ENCODE measurements at places on chromosomes 3 and 15. TPM values are rescaled to one million over a fixed set of nuclear protein-coding genes. Genes with fewer than 3 reads are reported as not detected.

DNA sequence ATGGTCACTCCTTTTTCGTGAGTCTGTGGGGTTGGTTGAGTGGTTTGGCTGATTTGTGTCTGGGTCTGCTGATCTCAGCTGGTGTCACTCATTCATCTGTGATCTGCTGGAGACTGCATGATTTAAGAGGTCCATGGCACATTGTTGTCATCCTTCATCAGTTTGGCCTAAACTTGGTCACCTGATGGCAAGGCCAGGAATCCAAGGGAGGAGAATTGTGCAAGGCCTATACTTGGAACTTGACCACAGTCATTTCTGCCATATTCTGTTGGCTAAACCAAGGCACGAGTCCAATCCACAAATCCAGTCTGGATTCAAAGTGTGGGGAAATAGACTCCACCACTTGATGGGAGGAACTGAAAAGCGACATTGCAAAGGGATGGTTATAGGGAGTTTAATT, 67.6 kb downstream of the CMTM8 start:
- no peak for DNase-seq

DNA sequence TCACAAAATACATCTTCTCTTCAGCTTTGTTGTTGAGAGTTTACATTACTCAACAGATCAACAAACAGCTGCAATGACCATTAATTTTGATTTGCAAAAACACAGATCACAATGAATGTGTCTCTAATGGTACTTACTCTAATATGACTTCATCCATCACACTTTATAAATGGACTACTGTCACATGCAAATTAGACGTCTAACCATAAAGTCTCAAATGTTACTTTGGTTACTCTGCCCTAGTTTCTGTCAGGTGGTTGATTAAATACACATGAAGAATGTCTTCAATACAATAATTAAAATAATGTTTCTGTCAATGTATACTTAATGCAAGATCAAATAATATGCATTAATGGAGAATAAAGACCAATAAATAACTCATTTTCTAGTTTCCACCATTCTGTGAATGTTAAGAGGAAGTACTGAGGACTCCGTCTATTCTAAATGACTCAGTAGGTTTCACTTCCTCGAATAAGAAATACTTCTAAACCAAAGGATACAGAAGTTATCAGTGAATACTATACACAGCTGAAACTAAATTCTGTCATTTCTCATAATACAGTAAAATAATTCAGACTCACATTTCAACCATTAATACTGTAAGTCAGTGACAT, 145.8 kb downstream of the CBLB start:
- DNase-seq: no peak

GRCh38 chr3:152910211-152910610, 75.3 kb downstream of the P2RY1 start:
- DNase-seq: no peak

GRCh38 chr3:68924897-68925296, 7.5 kb downstream of the TAFA4 start:
- no peak for DNase-seq

DNA sequence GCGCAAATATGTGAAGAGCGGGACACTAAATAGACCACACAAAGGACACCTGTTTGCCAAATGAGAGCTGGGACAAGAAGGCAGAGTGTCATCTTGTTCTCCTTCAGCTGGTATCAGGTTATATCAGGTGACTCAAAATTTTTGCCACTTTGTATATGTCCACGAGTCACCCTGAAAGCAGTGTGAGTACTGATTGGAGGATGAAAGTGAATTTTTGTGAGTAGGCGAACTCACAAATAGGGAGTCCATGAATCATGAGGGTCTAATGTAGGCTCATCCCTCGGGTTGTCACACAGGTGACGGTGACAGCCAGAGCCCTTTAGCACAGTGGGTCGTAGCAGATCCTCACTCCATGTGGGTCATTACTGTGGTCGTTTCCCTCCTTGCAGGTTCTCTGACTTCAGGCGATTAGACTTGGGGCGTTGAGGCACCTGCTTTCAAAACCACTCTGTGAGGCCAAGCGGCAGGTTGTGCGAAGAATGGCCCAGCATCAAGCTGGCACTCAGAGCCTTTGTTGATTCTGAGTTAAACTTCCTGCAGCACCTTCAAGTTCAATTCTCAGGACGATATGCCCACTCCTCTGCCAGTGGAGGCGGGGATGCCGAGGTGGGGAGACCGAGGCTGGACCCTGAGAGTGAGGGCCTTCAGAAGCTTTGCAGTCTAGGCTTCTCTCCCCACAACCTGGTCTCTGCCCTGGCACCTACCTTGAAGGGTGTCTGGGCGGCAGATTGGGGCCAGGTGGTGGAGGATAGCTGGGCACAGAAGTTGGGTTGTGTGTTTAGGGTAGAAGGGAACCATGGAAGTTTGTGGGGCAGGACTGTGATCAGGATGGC, 173.8 kb downstream of the SMAD6 start:
- DNase-seq: no peak

DNA sequence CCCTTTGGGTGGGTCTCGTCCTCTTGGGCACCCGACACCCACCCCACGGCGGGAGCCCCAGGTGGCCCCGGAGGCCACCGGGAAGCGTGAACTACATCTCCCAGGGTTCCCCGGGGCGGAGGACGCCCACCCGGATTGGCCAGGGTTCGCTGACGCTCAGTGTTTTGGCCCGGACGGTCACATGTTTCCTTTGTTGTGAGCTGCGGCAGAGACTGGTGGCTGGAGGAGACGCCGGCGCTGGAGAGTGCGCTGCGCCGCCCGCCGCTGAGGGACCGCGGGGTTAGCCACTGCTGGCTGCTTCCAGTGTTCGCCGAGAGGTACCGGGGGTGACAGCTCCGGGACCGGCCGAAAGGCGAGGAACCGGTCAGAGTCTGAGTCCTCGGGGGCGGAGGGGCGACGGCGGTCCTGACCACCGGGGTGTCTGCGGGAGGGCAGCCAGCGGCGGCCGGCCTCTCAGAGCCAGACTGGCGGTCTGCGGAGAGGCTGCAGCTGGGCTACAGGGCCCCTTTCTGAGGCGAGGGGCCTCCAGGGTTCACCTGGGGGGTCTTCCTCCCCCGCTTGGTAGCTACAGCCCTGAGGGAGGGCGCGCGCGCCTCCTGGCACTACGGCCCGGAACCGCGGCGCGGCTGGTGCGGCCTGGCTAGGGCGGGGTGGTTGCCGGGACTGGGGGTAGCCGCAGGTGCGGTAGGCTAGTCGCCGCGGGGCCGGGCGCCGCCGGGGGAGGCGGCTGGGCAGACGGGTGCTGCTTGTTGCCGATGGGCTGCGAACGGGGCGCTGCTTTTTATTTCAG, at the start of gene KLHL24:
Gene KLHL24 (plus strand): TSS at position 193 of the 790 bp plus-strand sequence. CDS start 14,734 bp downstream, outside the sequence.
- peak; percentile 54 for DNase-seq

GRCh38 chr3:134667406-134667805, 16.6 kb upstream of the KY start:
- no peak for DNase-seq

DNA sequence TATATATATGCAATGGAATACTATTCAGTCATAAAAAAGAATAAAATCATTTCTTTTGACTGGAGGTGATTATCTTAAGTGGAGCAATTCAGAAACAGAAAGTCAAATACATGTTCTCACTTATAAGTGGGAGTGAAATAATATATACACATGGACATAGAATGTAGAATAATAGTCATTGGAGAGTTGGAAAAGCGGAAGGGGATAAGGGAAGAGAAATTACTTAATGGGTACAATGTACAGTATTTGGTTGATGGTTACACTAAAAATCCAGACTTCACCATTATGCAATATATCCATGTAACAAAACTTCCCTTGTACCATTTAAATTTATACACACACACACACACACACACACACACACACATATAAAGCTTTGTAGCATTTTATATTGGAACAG, 84.3 kb downstream of the RAP2B start:
- no peak for DNase-seq

- no peak for DNase-seq
Measured at GRCh38 chr3:189714991-189715961, 84.1 kb downstream of the TP63 start.

- no peak for DNase-seq
Measured at GRCh38 chr3:190249414-190249813, 72.8 kb downstream of the CLDN1 start.

DNA sequence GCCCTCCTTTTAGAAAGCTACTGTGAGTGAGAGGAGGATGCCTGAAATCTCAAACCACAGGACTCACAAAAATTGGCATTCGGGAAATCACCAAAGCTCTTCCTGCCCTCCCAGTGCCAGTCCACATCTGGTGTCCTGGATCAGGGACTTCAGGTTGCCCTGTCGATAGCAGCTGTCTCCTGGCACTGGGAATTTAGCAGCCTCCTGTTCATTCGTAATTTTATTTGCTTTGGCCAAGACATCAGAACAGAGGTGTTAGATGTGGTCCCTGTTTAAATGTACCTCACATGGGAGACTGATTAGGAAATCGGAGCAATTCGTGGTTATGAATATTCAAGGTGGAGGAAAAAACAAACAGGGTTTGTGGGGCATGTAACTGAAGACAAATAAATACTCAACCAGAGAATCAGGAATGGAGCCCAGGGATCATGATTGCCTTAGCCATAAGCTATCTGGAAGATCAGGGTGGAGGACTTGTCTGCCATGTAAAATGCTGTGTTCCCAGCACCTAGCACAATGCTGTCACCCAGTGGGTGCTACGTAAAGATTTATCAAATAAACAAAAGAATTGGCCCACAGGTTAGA, 265.2 kb upstream of the PROK2 start:
- no peak for DNase-seq

DNA sequence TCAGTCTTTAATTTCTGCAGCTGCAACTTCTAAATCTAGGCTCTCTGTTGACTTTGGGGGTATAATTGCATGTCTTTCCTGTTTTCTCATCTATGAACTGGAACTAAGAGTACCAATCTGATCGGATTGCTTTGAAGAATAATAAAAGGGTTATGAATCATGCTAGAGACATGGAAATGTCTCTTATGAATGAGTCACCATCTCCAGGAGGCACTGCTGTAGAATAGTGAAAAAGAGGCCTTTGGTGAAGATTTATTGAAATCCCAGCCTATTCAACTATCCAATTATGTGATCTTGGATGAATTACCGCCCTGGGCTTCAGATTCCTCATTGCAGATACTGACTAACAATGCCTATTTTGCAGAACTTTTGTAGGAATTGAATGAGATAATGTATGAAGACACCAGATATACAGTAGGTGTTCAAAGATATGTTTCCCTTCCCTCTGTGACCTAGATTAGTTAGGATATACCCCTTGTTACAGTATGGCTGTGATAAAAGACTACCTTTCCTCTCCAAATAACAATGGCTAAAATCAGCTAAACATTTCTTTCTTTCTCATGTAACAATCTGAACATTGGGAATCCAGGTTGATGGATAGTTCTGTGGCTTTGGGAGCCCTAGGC, 11.5 kb upstream of the CMTM8 start:
- no peak for DNase-seq

DNA sequence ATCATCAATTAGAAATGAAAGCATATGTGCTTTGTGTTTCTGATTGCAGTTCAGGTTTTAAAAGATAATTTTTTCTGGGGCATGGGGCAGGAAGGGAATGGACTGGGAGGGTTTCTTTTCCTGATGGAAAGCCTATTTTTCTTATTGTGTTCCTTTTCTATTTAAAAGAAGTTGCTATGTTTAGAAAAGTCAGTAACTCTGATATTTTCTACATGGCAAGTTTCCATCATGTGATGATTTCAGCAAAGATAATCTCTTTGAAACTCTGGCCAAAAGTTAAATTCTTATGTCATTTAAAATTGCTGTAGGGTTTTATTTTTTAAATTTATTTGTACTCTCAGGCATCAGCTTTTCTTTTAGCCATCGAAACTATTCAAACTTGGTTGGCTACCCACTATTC, 601.2 kb downstream of the FOXP1 start:
- peak; percentile 31 for DNase-seq

DNA sequence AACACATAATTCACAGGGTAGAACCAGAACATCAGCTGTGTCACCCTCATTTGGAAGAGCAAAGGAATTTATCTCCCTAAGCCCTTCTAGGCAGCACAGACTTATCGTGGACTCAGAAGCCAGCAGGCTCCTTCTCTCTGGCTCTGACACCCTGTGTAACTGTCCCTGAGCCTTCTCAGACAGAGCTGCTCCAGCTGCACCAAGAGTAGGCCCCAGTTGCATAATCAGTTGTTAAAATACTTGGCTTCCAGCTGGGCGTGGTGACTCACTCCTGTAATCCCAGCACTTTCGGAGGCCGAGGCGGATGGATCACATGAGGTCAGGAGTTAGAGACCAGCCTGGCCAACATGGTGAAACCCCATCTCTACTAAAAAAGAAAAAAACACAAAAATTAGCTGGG, 49.4 kb upstream of the ACVR2B start:
- DNase-seq: peak; percentile 25

CCR4 gene
- polyA plus RNA-seq: not detected

C2CD4B gene
- polyA plus RNA-seq: not detected
